ENCODE measurements at places on chromosomes 4 and X.

GRCh38 chr4:16183604-16184003 is 42.7 kb downstream of the TAPT1 start:
- H3K4me3 ChIP-seq = no peak overlapping the region
- no peak for DNase-seq
- H3K4me1 ChIP-seq = no peaks in the 10 kb centered on the region

DNA sequence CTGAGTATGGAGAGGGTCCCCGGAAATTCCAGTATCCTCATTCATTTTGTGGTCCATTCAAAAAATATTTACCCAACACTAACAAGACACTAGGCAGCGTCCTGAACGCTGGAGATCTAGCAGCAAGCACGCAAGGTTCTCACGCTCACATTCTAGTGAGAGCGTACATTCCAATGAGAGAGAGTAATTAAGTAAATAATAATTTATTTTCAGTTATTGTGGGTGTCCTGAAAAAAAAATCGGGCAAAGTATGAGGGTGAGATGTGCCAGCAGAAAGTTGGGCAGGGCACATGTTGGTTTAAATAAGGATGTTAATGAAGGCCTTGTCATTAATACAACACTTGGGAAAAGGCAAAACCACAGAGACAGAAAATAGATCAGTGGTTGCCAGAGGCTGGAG is 4.0 kb upstream of the TMEM156 start:
- H3K4me1 ChIP-seq = peaks cover 15% of the 10 kb centered on the region
- no peak for DNase-seq
- H3K4me3 ChIP-seq = no peak overlapping the region
- H3K27ac ChIP-seq = no peak overlapping the region
- H3K36me3 ChIP-seq = no peaks in the 10 kb centered on the region

GRCh38 chr4:99927566-99927965 is 18.9 kb downstream of the DNAJB14 start:
- H3K4me1 ChIP-seq = peaks cover 6% of the 10 kb centered on the region
- H3K36me3 ChIP-seq = peaks cover 3% of the 10 kb centered on the region
- no peak for DNase-seq

DNA sequence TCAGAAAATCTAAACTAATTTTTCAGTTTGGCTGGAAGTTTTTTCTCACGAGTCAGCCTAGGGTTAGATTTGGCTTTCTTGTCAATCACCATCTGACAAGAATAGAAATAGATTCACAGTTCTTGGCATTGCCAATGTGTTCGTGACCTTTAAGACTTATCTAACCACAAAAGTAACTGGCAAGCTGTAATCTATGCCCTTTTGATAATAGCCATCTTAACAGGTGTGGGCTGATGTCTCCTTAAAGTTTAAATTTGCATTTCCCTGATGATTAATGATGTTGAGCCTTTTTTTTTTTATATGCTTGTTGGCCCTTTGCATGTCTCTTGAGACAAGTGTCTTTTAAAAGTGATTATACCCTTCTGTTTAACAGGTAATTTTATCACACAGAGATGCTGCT is 460.3 kb upstream of the PRKX start:
- H3K4me1 ChIP-seq = no peaks in the 10 kb centered on the region
- H3K4me3 ChIP-seq = no peak overlapping the region
- no peak for DNase-seq

DNA sequence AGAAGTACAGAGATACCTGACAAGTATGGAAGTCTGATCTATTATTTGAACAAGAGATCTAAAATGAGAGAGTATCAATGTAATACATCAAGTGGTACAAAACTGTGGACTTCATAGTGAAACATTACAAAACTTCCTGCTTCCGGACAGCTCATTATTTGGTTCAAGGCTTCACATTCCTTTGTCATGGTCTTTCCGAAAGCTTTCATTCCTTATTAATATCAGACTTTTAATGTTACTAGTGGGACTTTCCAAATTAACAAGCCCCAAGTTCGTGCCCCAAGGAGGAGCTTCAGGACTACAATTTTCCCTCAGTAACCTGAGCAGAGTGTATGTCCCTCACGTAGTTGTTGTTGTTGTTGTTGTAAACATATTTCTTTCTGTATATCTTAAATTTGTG is 1.2 kb downstream of the CHIC2 start:
- H3K36me3 ChIP-seq = no peaks in the 10 kb centered on the region
- peak overlapping the region; percentile 92 for H3K27ac ChIP-seq
- DNase-seq = no peak
- no peaks in the 10 kb centered on the region for H3K27me3 ChIP-seq

DNA sequence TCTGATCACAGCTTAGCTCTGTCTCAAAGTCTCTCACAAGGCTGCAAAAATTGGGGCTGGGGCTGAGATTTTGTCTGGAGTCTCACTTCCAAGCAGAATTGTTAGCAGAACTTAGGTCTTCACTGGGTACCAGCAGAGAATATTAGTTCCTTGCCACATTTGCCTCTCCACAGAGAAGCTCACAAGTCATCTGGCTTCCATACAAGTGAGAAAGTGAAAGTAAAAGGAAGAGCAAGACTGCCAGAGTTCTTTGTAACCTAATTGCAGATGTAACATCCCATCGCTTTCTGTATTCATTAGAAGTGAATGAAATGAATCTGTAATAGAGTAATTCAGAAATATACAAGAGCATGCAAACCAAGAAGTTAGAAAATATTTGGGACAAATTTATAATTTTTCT is 624.1 kb upstream of the GNPDA2 start:
- no peaks in the 10 kb centered on the region for H3K4me1 ChIP-seq
- H3K36me3 ChIP-seq = no peaks in the 10 kb centered on the region
- no peak for DNase-seq

- H3K27ac ChIP-seq = no peak overlapping the region
- H3K4me1 ChIP-seq = no peaks in the 10 kb centered on the region
- H3K27me3 ChIP-seq = no peaks in the 10 kb centered on the region
- H3K36me3 ChIP-seq = no peaks in the 10 kb centered on the region
- no peak overlapping the region for H3K4me3 ChIP-seq
These were observed 186.9 kb downstream of the STK32B start for GRCh38 chr4:5238173-5238572.

GRCh38 chr4:159767406-159767805 is 664.5 kb downstream of the RAPGEF2 start:
- H3K4me3 ChIP-seq = no peak overlapping the region
- H3K27me3 ChIP-seq = no peaks in the 10 kb centered on the region
- H3K27ac ChIP-seq = no peak overlapping the region
- no peaks in the 10 kb centered on the region for H3K36me3 ChIP-seq
- DNase-seq = no peak

DNA sequence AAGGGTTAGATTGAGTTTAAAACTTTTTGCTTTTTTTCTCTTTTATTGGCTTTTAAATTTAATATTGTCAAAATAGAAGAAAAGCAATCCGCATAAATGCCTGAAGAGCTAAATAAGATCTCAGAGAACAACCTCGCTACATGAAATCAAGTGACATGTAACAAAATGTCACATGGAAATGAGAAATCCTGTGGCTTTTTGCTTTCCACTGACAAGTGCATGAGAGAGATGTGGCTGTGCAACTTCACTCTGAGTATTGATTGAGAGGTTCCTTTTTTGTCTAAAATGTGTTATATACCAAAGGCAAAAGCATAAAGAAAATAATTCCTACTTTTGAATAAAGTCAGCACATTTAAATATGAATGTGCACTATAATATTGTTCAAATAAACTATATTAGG is 263.5 kb downstream of the MAPK10 start:
- H3K4me1 ChIP-seq = no peaks in the 10 kb centered on the region
- DNase-seq = no peak
- no peak overlapping the region for H3K27ac ChIP-seq
- H3K27me3 ChIP-seq = no peaks in the 10 kb centered on the region
- H3K36me3 ChIP-seq = no peaks in the 10 kb centered on the region
- no peak overlapping the region for H3K4me3 ChIP-seq

GRCh38 chr4:10121568-10122208 is 5.1 kb upstream of the WDR1 start:
- H3K4me3 ChIP-seq = no peak overlapping the region
- no peaks in the 10 kb centered on the region for H3K27me3 ChIP-seq
- no peaks in the 10 kb centered on the region for H3K36me3 ChIP-seq
- peaks cover 42% of the 10 kb centered on the region for H3K4me1 ChIP-seq
- no peak overlapping the region for H3K27ac ChIP-seq
- no peak for DNase-seq

DNA sequence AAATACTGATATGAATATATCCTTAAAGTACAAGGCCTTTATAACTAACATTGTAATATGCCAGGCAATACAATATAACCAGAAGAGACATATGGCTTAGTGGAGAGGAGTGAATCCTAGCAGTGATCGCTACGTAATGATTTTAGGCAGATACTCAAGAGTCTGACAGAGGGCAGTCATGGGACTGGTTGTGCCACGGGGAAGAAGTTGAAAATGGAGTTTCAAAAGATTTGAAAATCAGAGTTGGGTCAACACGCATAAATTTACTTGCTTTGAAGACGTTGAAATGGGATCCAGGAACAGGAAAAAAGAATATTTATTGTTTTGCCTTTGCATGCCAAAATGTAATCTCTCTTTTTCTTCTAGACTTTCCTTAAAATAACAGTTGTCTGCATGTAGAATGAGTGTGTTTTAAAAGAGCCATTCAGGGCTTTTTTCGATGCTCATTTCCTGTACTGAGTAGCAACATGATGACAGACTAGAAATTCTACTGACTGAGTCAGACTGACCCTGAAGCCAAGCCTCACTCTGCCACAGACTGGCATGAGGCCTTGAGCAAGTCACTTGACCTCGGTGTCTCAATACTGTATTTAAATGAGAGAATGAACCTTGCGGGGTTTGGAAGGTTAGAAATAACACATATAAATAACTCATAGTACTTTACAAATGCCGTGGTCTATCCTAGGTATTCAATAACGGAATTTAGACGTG is 8.1 kb upstream of the SMS start:
- DNase-seq = no peak
- no peaks in the 10 kb centered on the region for H3K36me3 ChIP-seq
- no peaks in the 10 kb centered on the region for H3K27me3 ChIP-seq
- no peak overlapping the region for H3K27ac ChIP-seq

DNA sequence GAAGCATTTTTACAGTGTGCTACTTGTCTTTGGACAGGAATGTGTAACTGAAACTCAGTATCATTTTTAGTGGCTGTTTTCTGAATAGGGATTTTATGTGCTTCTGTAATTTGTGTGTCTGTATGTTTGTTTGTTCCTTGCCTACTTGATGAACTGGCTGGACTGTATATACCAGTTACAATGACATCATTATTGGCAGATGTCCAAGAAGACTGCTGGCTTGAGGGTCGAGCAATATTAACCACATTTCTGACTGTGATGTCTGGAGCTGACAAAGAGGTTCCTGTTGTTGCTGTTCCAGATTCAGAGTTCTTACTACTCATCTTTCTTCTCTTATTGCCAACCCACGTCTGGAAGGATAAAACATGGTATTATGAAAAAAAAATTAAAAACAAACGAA is 33.0 kb downstream of the HDX start:
- DNase-seq = no peak
- H3K27me3 ChIP-seq = no peaks in the 10 kb centered on the region
- no peak overlapping the region for H3K27ac ChIP-seq
- H3K4me1 ChIP-seq = no peaks in the 10 kb centered on the region
- no peaks in the 10 kb centered on the region for H3K36me3 ChIP-seq
- no peak overlapping the region for H3K4me3 ChIP-seq

- H3K27ac ChIP-seq = peak overlapping the region; percentile 80
- H3K36me3 ChIP-seq = no peaks in the 10 kb centered on the region
These were observed 53.4 kb downstream of the CASP6 start for GRCh38 chr4:109649872-109650271.

GRCh38 chr4:145605941-145606340 is 13.2 kb upstream of the MMAA start:
- no peak overlapping the region for H3K27ac ChIP-seq
- no peak overlapping the region for H3K4me3 ChIP-seq
- H3K36me3 ChIP-seq = no peaks in the 10 kb centered on the region

GRCh38 chrX:134810211-134810610 is 151.9 kb upstream of the PLAC1 start:
- no peak overlapping the region for H3K27ac ChIP-seq
- no peaks in the 10 kb centered on the region for H3K27me3 ChIP-seq
- peaks cover 2% of the 10 kb centered on the region for H3K4me1 ChIP-seq
- H3K4me3 ChIP-seq = no peak overlapping the region

DNA sequence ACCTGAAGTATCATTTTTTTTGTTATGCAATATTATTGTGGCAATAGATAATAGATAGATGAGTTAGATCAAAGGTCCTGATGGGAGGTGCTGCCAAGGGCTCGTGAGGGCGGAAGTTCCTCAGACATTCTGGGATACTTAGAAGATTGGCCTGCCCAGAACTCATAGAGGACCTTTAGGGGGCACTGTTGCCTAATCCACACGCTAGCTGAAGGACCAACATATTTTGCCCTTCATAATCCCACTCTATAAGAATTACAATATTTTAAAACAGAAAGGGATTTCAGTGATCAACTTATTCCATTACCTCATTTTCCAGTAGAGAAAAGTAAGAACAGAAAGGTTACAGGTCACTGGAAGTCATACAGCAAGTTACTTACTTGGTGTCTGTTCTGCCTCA is 22.9 kb upstream of the COX7B2 start:
- H3K4me1 ChIP-seq = no peaks in the 10 kb centered on the region
- no peaks in the 10 kb centered on the region for H3K27me3 ChIP-seq
- H3K36me3 ChIP-seq = no peaks in the 10 kb centered on the region
- DNase-seq = no peak

- no peaks in the 10 kb centered on the region for H3K4me1 ChIP-seq
- peaks cover 12% of the 10 kb centered on the region for H3K27me3 ChIP-seq
- no peak overlapping the region for H3K27ac ChIP-seq
- no peak for DNase-seq
- H3K4me3 ChIP-seq = no peak overlapping the region
- no peaks in the 10 kb centered on the region for H3K36me3 ChIP-seq
These were observed 40.0 kb upstream of the SHISA3 start for GRCh38 chr4:42357325-42357724.

DNA sequence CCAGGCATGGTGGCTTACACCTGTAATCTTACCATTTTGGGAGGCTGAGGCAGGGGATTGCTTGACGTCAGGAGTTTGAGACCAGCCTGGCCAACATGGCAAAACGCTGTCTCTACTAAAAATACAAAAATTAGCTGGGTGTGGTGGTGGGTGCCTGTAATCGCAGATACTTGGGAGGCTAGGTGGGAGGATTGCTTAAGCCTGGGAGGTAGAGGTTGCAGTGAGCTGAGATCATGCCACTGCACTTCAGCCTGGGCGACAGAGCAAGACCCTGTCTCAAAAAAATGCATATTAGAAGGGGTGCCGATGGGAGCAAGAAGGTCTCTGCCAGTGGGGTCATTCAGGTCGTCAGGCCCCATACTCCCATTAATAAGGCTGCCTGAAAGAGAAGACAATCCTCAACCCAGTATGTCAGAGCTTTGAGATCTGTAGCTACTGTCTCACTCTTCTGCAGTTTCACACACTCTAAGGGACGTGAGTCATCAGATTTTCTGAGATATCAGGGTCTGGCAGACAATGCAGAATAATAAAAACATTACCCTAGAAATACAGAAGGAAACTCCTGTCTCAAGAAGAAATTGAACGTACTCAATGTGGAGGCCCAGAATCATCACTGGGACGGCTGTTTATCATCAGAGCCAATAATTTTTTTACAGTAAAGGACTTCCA is 176.7 kb upstream of the FAT1 start:
- no peaks in the 10 kb centered on the region for H3K36me3 ChIP-seq
- H3K4me3 ChIP-seq = no peak overlapping the region
- no peak overlapping the region for H3K27ac ChIP-seq
- no peaks in the 10 kb centered on the region for H3K27me3 ChIP-seq
